PC-9 (cell line): ENCODE measurements at places on chromosomes 3 and 15. TPM values are rescaled to one million over a fixed set of nuclear protein-coding genes. Genes with fewer than 3 reads are reported as not detected.

The ADAMTS7 gene
- total RNA-seq, result 1.3 and 1.9 TPM in 2 replicates

The SHQ1 gene
- total RNA-seq, result 24.4 and 24.8 TPM in 2 replicates

The GP5 gene
- not detected in 2 replicates for total RNA-seq

The DPPA4 gene
- total RNA-seq, result not detected in 2 replicates

The SAMMSON gene
- not detected in 2 replicates for total RNA-seq

The ILDR1 gene
- total RNA-seq, result 4.2 and 5.1 TPM in 2 replicates

The CASR gene
- total RNA-seq, result not detected in 2 replicates

The FBXW12 gene
- not detected in 2 replicates for total RNA-seq

The CFAP91 gene
- 0.48 and 1.2 TPM in 2 replicates for total RNA-seq

The GOLGA6A gene
- total RNA-seq, result 1.2 TPM in 1 of 2 replicates, not detected in the other

The RBP2 gene
- not detected in 2 replicates for total RNA-seq

The GHSR gene
- total RNA-seq, result not detected in 2 replicates

The ANKRD34C gene
- total RNA-seq, result not detected in 2 replicates

The CLDN16 gene
- 0.20 and 0.46 TPM in 2 replicates for total RNA-seq

The C3orf20 gene
- not detected in 2 replicates for total RNA-seq

The LZTFL1 gene
- total RNA-seq, result 21.2 and 39.2 TPM in 2 replicates

The IL17RC gene
- 45.0 and 54.6 TPM in 2 replicates for total RNA-seq

The SLC22A14 gene
- total RNA-seq, result not detected in 2 replicates

The IL17RE gene
- total RNA-seq, result 22.7 and 23.8 TPM in 2 replicates

The LRRC15 gene
- 0.08 TPM in 1 of 2 replicates, not detected in the other for total RNA-seq

The HYPK gene
- 10.1 and 14.4 TPM in 2 replicates for total RNA-seq

The ALPK3 gene
- 4.6 and 8.1 TPM in 2 replicates for total RNA-seq

The NUTM1 gene
- total RNA-seq, result not detected in 2 replicates

The CCR8 gene
- total RNA-seq, result not detected in 2 replicates

The SCAANT1 gene
- not detected in 2 replicates for total RNA-seq

The LMCD1 gene
- total RNA-seq, result 10.0 and 10.3 TPM in 2 replicates

The CCDC14 gene
- total RNA-seq, result 36.5 and 50.6 TPM in 2 replicates

The ISL2 gene
- 0.24 and 0.63 TPM in 2 replicates for total RNA-seq

The MYO5C gene
- 35.6 and 41.1 TPM in 2 replicates for total RNA-seq

The ROPN1 gene
- not detected in 2 replicates for total RNA-seq

The RAP2B gene
- 31.1 and 38.2 TPM in 2 replicates for total RNA-seq

The TMC3 gene
- not detected in 2 replicates for total RNA-seq

The ANKUB1 gene
- not detected in 2 replicates for total RNA-seq

The XCR1 gene
- 0.13 and 0.18 TPM in 2 replicates for total RNA-seq

The WDR53 gene
- 33.5 and 34.8 TPM in 2 replicates for total RNA-seq

The LEO1 gene
- total RNA-seq, result 18.2 and 21.7 TPM in 2 replicates

The IL12A gene
- 0.28 and 0.40 TPM in 2 replicates for total RNA-seq

The CHRD gene
- total RNA-seq, result not detected in 2 replicates

The MOBP gene
- total RNA-seq, result not detected in 2 replicates

The GP9 gene
- total RNA-seq, result not detected in 2 replicates
